ENCODE measurements at places on chromosomes 2 and 18.

DNA sequence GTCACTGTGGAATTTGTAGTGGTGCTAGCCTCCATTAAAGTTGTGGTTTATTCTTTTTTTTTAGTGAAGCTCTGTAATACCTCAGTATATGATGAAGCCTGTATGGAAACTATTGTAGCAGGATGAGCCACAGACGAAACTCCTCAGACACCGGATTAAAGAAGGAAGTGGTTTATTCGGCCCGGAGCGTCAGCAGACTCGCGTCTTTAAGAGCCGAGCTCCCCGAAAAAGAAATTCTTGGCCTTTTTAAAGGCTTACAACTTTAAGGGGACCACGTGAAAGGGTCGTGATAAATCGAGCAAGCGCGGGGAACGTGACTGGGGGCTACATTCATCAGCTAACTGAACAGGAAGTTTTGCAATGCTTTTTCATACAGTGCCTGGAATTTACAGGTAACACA lies 8.1 kb upstream of the CCL20 start:
- no peak for DNase-seq

DNA sequence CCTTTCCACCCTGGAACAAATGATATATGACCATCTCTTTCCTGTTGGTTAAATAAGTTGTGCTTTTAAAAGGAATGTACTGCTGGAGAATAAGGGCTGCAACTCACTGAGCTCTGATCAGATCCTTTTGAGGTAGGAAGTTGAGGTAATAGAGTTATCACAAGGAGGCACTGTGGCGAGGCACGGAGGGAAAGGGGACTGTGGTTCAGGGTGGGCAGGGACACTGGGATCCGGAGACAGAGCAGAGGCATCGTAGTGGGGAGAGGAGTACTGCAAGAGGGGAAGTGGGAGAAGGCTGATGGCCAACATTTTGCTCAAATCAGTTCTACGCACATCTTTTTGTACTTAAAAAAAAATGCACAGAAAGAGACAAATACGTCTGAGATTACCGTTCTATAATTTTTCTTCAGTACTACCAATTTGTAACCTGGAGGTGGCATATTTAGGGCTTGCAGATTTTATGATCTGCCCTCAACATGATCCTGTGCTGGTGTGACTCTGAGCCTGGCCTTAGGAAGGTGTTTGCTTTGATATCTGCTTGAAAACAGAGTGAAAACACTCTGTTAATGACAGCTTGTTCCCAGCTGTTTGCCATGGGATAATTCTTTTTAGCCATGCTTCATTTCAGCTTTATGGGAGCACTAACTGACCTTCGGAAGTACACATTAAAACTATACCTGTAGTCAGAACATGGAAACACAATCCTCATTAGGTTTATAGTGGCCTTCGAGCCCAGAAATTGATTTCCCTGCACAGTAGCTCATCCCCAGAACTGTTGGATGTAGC lies 168.1 kb downstream of the KCNE4 start:
- no peak for DNase-seq

GRCh38 chr2:67727131-67727530 lies 330.0 kb downstream of the ETAA1 start:
- no peak for DNase-seq

DNA sequence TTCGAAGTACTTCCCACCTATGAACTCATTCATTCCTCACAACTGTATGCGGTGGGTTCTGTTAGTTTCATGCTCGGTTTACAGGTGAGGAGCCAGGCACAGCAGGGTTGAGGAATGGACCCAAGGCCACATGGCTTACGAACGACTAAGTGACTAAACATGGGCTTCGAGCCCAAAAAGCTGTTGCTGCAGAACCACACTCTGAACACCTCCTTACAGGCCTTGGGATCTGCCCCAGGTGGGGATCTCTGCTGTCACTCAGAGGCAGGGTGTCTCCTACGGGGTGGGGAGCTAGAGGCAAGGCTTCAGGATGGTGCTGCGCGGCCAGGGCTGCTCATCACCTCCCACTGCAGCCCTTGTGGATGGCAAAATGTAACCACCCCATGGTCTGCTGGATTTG lies 80.9 kb downstream of the TSHZ1 start:
- no peak for DNase-seq

GRCh38 chr18:69874058-69874457 lies 73.6 kb downstream of the CD226 start:
- DNase-seq: no peak

GRCh38 chr2:7801212-7801611 lies 880.6 kb upstream of the ID2 start:
- DNase-seq: no peak

- DNase-seq: peak; percentile 61
Measured at GRCh38 chr18:55320424-55321264, 267.3 kb downstream of the TCF4 start.

DNA sequence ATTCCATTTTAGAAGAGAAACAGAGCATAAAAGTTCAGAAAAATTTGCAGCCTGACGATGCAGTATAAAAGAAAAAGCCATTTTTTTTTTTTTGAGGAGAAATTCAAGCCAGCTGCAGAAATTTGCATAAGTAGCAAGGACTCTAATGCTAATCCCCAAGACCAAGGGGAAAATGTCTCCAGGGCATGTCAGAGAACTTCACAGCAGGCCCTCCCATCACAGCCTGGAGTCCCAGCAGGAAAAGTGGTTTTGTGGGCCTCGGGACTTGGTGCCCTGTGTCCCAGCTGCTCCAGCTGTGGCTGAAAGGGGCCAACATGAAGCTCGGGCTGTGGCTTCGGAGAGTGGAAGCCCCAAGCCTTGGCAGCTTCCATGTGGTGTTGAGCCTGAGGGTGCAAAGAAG lies 325.3 kb upstream of the HNMT start:
- no peak for DNase-seq

- DNase-seq: peak; percentile 75
Measured at GRCh38 chr2:26068602-26069298, 34.9 kb downstream of the RAB10 start.

- DNase-seq: no peak
Measured at GRCh38 chr2:238904177-238904576, 56.3 kb downstream of the TWIST2 start.

DNA sequence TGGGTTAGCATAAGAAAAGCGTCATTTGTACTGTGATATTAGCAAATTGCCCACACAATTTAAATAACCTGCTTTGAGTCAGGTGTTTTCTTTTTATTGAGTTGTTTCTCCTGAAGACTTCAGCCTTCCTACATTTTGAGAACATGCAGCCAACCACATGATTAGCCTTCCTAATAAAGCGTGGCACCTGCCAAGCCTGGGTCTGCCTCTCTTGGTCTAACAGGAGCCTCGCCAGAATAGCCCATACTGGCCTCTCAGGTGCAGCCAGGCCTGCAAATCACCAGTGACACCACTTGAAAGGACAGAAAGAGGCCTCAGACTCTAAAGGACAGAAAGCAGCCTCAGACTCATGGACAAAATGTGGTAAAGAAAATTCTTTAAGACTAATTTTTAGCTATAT lies 653.8 kb downstream of the BCL11A start:
- DNase-seq: no peak

GRCh38 chr18:40120796-40121391 lies 1834.1 kb upstream of the PIK3C3 start:
- no peak for DNase-seq

- DNase-seq: no peak
Measured at GRCh38 chr2:120290737-120291136, 38.1 kb downstream of the RALB start.

- DNase-seq: no peak
Measured at GRCh38 chr18:56789004-56789888, 138.1 kb downstream of the WDR7 start.

DNA sequence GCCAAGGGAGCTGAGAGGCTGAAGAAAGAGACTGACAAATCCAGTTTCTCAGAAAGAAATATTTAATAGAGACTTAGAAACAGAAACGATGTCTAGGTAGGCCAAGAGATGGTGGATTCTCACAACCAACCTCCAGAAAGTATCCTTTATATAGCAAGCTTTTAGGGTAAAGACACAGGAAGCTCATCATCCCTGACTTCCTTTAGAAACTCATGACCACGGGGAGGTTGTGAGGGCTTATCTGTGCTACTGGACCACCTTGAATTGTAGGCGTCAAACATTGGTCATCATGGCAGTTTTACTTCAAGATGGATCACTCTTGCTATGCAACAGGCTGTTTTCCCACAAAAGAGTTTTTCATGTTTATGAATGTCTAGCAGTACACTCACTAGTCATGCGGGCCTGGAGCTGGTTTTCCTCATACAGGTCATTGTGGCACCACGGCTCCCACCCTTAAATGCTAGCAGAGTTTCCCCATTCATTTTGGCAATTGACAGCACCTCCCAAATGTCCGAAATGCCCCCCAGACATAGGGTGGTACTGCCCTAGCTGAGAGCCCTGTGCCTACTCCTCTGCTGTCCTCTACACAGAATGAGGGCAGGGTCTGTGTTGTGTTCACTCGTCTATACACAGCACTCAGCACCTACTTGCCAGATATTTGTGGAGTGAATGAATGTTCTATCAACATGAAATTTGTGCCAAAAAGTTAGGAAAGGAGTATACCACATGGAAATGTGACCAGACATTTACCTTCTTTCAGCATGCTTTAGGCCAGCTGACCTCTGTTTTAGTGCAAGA lies 89.0 kb downstream of the TMEM247 start:
- no peak for DNase-seq

DNA sequence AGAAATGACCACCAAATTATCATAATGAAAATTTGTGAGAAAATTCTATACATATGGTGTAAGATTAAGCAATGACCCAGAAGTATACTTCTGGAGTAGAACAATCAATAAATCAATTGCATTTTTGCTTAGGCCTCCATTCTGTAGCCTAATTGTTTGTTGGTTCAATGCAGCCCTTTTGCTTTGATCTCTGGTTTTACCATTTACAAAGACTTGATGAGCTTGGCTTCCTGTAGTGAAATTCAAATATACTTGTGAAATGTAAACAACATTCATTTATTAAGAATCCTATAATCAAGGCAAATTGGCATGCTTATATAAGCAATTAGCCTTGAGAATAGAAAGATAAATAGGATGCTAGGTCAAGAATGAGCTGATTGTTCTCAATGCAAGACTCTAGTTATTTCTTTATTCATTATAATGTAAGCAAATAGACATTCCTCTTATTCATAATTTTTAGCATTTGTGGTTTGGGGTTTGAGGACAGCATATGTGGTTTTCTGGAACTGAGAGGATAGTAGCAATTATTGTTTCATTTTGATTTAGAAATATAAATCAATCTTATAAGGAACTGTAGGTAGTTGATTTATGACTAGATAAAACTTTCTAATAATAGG lies 9.7 kb downstream of the FMNL2 start:
- no peak for DNase-seq

DNA sequence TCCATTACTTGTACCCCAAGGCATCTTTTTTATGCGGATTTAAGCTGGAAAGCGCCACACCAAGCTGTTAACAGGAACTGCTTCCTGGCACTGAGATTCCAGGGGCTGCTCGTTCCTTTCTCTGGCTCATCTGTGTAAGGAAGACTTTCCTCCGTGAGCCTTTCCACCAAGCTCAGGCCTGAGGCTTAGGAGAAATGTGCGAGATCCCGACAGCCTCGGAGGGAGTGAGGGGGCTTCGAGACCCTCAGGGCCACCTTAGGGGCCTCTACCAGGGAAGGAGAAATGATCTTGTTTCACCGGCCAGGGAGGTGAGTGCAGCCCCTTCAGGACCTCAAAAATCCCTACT lies 17.1 kb downstream of the B3GNT7 start:
- DNase-seq: no peak

DNA sequence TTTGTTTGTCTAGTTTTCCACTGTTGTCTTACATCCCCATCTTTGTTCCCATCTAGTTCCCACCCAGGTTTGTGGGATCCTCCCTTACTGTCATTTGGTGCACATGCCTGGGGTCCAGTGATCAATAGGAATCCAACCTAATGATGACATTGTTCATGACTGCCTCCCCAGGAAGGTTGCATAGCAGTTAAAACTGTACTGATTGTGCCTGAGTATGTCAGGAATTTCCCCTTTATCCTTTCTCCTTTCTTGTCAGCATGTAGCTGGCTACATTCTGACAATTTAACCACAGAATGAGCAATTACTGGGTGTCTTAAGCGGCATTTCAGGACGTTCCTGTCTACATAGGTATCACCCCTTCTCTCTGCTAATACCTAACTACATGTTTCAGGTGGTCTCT lies 653.0 kb downstream of the CNTNAP5 start:
- no peak for DNase-seq

DNA sequence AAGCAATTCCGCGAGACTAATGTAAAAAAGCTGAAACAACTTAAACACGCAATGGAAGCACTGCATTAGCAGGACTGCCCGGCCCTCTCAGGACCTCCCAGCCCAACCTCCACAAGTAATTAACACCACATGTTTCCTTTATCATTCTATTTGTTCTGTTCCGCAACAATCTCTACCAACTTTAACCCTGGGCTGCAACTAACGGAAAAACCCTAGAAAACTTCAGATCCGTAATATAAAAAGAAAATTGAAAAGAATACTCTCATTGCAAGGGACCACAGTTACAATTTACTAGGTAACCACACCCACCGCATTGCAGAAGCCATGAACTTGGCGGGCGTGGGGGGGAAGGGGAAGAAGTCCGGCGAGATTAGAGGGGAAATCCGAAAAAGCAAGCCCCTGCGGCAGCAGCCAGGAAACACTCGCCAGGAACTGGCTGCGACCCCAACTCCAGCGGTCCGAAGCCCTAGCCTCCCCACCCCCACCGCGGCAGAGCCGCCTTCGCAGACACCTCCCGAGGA lies 1.2 kb downstream of the EPB41L3 start:
- DNase-seq: peak; percentile 82

- peak; percentile 40 for DNase-seq
Measured at GRCh38 chr2:715854-716560, 38.8 kb upstream of the TMEM18 start.

DNA sequence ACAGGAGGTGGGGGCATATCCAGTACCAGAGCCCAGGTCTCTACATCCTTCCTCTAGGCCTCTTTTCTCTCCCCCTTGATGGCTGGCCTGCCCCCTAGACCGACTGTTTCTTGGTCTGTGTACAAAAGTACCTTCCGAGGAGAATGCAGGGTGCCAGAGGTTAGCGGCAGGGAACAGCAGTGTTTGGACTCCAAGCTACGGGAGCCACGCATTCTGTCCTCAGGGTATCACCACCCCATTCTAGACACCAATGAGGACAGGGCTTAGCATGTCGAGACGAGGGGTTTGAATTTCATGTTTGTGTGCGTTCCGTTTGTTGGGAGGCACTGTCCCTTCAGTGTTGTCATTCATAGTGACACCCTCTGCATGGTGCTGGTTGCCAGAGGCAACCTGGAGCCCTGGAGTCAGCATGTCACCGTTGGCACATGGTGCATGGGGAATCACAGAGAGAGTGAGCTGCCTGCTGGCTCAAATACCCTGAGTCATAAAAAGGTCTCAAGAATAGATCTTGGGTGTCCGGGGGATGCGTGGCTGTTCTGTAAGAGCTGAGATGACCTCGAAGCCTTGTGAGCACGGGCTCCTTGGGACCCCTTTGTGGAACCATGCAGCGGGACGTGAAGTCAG lies 57.2 kb upstream of the LDLRAD4 start:
- no peak for DNase-seq

GRCh38 chr2:30421026-30421603 lies 25.9 kb upstream of the LCLAT1 start:
- DNase-seq: peak; percentile 37

DNA sequence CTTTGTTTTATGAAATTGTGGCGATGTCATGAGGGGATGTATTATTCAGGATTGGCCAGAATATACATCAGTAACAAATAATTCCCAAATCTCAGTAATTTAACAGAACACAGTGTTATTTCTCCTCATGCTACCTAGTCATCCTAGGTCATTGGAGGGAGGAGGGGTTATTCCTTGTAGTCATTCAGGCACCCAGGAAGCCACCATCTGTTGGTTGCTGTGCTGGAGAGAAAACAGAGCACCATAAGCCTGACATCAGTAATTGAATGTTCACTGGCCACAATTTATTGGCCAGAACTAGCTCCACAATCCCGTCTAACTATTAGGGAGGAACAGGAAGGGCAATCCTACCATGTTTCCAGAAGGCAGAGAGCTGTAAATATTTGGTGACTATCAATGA lies 303.5 kb upstream of the CELF4 start:
- DNase-seq: no peak
